ENCODE measurements at places on chromosomes 1 and 21.

GRCh38 chr1:159204161-159205141 is at the start of gene ACKR1:
ACKR1 (plus strand) TSS chr1:159204875; CDS start chr1:159204960, 85 bp downstream.
- no peak for DNase-seq

DNA sequence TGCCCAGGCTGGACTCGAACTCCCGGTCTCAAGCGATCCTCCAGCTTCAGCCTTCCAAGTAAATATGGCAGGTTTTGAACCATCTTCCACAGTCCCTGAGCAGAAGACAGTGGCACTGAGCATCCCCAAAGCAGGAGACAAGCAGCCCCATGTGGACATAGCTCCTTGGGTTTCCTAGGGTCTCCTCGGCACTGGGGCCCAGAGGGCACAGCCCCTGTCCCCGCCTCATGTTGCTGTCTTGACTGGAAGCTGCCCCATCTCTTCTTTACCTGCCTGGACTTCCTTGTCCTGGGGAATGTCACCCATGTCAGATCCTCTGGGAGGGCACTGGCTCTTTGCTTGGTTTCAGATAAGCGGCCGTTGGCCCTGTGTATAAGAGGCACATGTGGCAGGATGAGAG is 263.7 kb upstream of the RAB4A start:
- DNase-seq, result no peak

DNA sequence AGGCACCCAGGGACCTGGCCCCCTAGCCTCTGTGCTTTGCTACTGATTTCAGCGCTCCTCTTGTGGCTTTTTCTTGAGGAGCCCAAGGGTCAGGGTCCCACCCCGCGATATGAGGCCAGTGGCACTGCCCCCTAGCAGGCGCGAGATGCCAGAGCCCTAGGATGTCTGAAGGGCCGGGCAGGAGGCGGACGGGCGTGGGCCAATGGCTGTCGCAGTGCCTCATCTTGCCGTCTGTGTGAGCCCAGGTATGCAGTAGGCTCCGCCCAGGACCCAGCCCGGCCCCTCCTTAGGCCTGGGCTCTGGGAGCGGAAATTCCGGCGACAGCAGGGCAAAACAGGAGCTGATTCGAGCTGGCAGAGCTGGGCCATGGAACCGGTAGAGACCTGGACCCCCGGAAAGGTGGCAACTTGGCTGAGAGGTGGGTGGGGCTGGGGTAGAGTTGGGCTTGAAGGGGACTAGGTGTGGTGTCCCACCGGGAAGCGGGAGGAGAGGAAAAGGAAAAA is at the start of gene CNKSR1:
TSS of gene CNKSR1 (plus strand) at position 310 of the 503 bp plus-strand sequence. CDS start at position 367, 57 bp downstream.
- DNase-seq, result no peak

- DNase-seq, result no peak
These were observed 15.6 kb downstream of the C1orf159 start for GRCh38 chr1:1100296-1100695.

DNA sequence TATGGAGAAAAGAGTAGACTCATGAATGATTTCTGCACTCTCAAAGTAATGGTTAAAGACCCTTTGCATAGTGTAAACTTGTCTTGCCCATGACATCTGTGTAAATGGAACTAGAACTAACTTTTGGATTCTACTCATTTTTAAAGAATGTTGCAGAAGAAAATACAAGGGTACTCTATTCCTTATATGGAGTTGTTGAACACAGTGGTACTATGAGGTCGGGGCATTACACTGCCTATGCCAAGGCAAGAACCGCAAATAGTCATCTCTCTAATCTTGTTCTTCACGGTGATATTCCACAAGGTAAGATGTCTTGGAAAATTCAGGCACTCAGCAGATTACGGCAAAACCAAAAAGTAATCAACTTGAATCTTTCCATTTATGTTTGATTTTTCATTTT is 19.8 kb downstream of the CCT8 start:
- DNase-seq, result no peak

DNA sequence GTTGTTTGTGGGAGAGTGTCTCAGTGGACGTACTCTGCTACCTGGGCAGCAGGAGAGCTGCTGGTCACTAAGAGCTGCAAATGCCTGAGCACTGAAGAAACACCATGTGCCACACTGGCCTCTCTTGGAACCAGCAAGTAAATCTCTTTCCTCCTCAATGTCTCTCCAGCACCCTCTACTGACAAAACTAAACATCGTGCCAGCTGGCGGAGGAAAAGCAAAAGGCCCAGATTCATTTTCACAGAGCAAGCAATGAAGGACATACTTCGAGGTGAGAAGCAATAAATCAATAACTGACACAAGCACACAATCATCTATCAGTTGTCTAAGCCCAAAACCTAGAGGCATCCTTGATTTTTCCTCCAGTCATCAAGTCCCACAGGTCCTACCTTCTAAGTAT is 78.1 kb downstream of the RERE start:
- no peak for DNase-seq

GRCh38 chr1:56578138-56578962 is 1.0 kb downstream of the PLPP3 start:
- no peak for DNase-seq

GRCh38 chr1:197725044-197725443 is 50.2 kb downstream of the DENND1B start:
- DNase-seq, result no peak
